ENCODE measurements at places on chromosomes 2 and 18. TPM values are rescaled to one million over a fixed set of nuclear protein-coding genes. Genes with fewer than 3 reads are reported as not detected.

Gene IL1RN
- not detected for total RNA-seq

Gene PIEZO2
- total RNA-seq, result 270 TPM

Gene TUBA3D
- total RNA-seq, result not detected

Gene GPR35
- total RNA-seq, result 0.50 TPM

Gene SOX11
- total RNA-seq, result under 0.01 TPM

Gene SPP2
- total RNA-seq, result not detected

Gene ALK
- total RNA-seq, result not detected

Gene FLACC1
- total RNA-seq, result 0.49 TPM

Gene MALL
- 47.9 TPM for total RNA-seq

Gene CRYGC
- not detected for total RNA-seq

Gene KCNG2
- total RNA-seq, result not detected

Gene SLC39A10
- total RNA-seq, result 33.5 TPM

Gene ST8SIA3
- total RNA-seq, result not detected

Gene TSPYL6
- total RNA-seq, result not detected

Measured in bladder microvascular endothelial cell (primary cell).